AML-193 (cell line): ENCODE measurements at places on chromosomes 4 and X.
A peak's percentile ranks its signal among the peaks of the same experiment; 100 is the strongest.

GRCh38 chr4:185298728-185299430 is 89.5 kb downstream of the SNX25 start:
- no peak for DNase-seq

- DNase-seq, result no peak
Measured at GRCh38 chr4:21872101-21872500, 76.5 kb downstream of the KCNIP4 start.

GRCh38 chr4:87941537-87942392 is 33.7 kb upstream of the SPP1 start:
- no peak for DNase-seq

GRCh38 chr4:155248002-155248896 is 39.8 kb downstream of the NPY2R start:
- no peak for DNase-seq

- no peak for DNase-seq
Measured at GRCh38 chr4:55398966-55399365, 3.2 kb downstream of the TMEM165 start.

GRCh38 chrX:41471786-41472185 is 24.6 kb downstream of the NYX start:
- DNase-seq, result no peak

DNA sequence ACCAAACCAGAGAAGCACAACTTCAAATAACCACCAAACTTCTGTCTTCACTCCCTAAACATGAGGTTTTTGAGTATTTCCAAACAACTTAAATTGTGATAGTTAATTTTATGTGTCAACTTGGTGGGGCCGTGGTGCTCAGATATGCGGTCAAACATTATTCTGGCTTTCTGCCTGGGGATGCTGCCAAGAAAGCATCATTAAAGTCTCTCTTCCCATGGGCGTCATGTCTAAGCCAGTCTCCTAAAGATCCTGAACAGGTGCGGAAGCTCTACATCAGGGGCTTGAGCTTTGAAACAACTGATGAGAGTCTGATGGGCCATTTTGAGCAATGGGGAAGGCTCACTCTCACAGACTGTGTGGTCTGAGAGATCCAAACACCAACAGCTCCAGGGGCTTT is 24.1 kb upstream of the SOD3 start:
- no peak for DNase-seq

DNA sequence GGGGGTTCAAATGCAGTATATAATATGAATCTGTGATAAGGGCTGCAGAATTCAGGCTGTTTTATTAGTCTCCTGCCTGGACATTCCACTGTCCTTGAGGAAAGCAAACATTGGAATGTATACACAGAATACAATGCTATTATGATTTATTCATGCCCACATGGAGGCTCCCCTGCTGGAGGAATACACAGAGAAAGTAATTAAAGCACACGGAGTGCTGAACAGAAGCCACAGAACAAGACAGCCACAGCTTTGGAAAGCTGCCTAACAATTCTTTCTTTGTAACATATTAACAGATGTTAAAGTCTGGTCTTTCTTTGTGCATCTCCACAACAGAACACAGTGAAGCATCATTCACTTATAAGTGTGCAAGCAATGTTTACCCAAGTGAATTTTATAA is 155.8 kb downstream of the ARAP2 start:
- DNase-seq, result no peak

DNA sequence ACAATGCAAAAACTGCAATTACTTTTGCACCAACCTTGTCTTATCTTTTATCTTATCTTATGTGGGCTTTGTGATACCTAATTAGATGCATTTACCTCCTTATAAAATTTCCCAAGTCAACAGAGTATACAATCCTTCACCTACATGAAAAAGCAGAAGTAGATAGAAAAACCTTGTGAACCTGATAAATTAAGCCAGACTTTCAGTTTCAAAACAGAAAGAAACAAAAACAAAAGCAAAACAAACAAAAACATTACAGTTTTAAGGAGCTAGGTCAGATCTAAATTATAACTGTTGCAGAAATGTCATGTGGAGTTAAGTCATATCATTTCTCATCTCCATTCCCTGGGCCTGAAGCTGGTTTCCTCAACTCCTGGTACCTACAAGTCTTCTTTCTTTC is 24.9 kb upstream of the CXXC4 start:
- no peak for DNase-seq

GRCh38 chr4:79823148-79823763 is 249.8 kb downstream of the ANTXR2 start:
- no peak for DNase-seq

DNA sequence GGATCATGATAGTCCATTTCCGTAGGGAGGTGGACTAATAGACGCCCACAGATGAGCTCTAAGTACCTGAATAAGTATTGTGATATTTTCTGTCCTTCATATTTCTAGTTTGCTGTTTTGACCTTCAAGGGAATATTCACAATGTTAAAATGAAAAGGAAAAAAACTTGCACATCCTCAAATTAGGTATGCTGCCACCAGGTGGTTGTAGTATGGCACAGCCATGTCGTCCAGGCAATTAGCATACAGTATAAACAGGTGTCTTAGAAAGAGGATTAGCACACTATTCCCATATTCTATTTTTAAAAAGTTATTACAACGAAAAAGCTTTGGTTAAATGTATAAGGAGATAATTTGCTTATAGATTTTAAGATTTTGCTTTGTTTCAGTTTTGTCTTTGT is 802.0 kb downstream of the RPA4 start:
- peak; percentile 16 for DNase-seq

DNA sequence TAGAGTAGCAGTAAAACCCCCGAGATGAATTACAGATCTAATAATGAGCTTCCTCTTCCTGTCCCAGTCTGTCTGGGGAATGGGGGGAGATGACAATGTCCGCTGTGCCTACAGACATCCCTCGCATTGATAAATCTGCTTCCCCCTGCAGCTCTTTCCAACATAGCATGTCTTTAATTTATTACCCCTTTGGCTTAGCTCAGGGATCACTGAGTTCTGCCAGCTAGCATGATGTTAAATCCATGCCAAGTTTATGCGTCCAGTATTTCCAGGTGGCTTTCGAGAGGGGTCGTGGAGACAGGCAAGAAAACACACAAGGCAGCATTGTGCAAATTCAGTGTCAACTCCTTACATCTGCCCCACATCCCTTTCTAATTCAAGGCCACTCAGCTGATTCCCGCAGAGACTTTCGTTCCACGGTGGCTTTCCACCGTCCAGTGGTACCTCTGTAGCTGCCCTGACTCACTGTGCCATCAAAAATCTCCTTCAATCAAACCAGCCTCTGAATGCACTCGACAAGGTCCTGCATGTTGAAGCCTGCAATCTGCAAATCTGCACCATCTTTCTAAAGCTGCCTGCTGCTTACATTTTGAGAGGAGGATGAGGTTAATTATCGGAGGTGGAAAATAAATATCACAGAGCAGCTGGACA is 75.1 kb downstream of the MXRA5 start:
- DNase-seq, result no peak

- DNase-seq, result no peak
Measured at GRCh38 chrX:13048280-13048679, 3.9 kb upstream of the FAM9C start.

DNA sequence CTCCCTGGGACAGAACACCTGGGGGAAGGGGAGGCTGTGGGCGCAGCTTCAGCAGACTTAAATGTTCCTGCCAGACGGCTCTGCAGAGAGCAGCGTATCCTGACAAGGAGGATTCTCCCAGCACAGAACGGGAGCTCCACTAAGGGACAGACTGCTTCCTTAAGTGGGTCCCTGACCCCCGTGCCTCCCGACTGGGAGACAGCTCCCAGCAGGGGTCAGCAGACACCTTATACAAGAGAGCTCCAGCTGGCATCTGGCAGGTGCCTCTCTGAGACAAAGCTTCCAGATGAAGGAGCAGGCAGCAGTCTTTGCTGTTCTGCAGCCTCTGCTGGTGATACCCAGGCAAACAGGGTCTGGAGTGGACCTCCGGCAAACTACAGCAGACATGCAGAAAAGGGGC is 44.5 kb upstream of the FAAH2 start:
- no peak for DNase-seq

DNA sequence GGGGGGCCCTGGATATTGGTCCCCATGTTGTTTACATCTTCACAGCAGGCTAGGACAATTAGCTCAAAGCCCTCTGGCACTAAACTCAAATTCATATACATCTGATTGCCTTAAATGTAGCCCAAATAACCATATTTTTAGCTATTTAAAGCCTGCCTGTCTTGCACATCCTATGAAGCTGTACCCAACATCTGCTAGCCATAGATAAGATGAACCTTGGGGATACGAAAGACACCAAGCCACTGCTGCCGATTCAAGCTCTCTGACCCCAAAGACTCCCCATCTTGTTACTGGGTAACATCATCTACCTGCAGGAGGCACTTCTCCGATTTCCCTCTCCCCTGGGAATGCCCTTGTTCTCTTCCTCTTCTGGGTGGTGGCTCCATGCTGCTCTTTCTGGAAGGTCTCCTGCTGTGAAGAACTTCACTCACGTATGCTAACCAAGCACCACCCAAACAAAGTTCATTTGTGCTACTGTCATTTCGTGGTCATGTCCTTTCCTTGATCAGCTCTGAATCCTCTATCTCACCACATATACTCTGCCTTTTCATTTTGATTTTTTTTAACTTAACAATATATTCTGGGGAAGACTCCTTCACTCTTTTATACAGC is 107.7 kb upstream of the ATXN3L start:
- DNase-seq, result no peak

DNA sequence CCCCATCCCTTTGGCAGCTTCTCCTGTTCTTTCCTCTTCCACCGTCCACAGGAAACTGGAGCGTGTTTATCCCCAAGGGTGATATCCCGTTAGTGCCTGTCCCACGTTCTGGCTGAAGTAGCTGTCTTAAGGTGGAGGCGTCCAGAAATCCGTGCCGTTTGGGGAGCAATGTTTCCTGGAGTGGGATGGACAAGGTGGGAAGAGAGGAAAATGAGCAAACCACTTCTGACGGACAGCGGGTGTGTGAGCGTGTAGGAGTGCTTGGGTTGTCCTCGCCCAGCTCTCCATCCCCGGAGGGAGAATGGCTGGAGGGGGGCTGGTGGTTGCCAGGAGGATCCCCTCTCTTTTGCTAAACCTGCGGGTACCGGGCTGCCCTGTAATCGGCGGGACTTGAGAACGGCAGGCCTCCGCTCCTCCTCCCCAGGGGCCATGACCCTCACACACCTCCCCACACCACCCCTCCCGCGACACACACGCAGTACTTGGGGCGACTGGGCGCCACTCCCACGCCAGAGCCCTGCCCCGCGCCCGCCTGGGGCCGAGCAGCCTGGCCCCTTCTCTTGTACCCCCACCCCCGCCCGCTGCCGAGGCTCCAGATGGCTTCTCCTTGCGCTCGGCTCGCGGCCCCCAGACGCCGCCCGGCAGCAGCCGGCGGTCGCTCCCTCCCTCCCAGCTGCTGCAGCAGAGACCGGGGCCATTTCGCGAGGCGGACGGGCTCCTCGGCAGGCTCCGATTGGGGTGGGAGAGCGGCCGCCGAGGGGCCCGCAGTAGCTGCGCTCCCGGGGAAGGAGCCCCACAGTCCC is 13.9 kb upstream of the PRDM8 start:
- DNase-seq, result peak; percentile 31

DNA sequence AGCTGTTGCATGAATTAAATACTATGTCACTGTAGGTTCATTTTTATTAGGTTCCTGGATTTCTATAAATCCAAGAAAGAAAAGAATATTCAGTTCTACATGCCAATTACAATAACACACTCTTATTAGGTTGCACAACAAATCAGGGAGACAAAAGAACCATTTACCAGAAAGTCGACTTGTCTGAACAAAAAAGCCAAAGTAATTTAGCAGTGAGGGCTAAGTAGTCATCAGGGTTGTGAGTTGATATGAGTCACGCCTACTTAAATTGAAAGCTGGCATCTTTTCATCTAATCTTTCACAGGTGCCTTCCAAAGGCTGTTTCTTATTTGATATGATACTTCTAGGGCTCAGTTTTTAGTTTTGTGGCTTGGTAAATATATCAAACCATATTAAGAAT is 25.4 kb upstream of the GNRHR start:
- no peak for DNase-seq

DNA sequence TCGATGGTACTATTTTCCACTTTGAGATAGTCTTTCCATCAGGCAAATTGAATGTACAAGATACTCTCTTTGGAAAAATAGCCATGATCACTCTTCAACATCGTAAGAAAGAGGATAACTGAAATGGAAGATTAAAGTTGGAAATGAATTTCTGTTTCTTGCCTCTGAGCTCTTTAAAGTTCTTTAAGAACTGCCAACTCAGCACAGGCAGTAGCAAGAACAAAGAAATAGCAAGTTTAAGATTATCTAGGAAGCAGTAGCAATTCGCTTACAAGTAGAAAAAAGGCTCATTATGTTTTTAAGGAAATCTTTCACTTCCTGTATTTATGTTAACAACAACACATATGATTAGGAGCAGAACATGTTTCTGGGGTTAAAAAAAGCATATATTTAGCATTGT is 127.6 kb downstream of the CDS1 start:
- DNase-seq, result no peak

- DNase-seq, result no peak
Measured at GRCh38 chr4:147288512-147288911, 192.4 kb upstream of the EDNRA start.

- no peak for DNase-seq
Measured at GRCh38 chrX:56788229-56788628, 59.2 kb downstream of the NBDY start.

DNA sequence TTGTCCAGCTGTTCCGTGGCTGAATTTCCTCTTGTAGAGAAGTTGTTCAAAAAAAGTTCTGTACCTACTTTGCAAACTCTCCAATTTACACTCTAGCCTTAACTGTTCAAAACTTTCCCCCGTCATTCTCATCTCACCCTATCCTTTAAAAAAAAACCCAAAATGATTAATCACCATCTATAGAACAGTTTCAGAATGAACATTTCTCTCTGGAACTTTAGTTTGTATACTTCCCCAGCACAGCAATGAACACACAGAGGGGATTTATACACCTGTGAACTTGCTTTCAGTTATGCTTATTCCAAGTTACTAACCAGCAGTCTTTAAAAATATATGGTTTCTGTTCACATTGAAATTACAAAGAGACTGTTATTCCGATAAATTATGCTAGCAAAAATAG is 1.2 kb downstream of the GEMIN8 start:
- DNase-seq, result no peak

DNA sequence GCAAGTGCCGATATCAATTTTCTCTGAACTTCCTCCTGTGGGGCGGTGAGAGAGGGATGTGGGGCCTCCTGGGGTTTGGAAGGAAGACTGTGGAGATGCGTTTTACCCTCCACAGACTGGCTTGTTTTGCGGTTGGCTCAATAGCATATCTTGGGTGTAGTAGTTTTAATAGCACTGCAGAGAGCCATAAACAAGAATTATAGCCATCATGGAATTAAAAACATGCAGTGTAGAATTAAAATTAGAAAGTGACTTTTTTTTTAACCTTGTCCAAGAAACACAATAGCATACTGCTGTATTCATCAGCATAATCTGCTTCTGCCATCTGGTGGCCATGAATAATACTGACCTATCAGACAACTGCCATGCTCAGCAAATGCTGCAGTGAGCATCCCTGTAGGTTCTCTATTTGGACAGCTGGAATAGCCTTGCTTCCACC is 47.3 kb upstream of the SCML1 start:
- DNase-seq, result peak; percentile 27

DNA sequence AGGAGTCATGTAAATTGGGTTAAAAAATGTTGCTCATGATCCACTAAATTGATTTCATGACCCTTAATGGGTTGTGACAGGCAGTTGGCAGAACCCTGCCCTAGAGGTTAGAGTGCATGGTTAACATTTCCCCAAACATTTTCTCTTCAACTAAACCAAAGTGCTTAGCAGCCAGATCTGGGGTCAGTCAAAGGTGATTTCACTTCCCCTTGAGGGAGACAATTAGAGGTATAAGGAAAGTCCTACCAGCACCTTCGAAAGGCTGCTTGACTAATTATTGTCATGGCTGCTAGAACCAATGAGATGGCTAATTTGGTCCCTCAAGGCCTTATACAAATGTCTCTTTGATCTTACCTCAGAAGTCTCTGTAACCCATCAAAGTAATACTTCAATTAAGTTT is 30.9 kb upstream of the INTS6L start:
- no peak for DNase-seq
